ENCODE measurements at places on chromosomes 12 and 14. TPM values are rescaled to one million over a fixed set of nuclear protein-coding genes. Genes with fewer than 3 reads are reported as not detected.

GRCh38 chr12:114547636-114548035 is 136.3 kb downstream of the TBX3 start:
- H3K27me3 ChIP-seq, result peaks cover 5% of the 10 kb centered on the region
- no peaks in the 10 kb centered on the region for H3K4me1 ChIP-seq
- H3K4me3 ChIP-seq, result no peak overlapping the region
- no peak for DNase-seq

GRCh38 chr14:70714055-70714550 is 72.4 kb downstream of the TTC9 start:
- H3K4me1 ChIP-seq, result peaks cover 5% of the 10 kb centered on the region
- H3K4me3 ChIP-seq, result no peak overlapping the region
- peaks cover 6% of the 10 kb centered on the region for H3K27me3 ChIP-seq
- DNase-seq, result no peak

DNA sequence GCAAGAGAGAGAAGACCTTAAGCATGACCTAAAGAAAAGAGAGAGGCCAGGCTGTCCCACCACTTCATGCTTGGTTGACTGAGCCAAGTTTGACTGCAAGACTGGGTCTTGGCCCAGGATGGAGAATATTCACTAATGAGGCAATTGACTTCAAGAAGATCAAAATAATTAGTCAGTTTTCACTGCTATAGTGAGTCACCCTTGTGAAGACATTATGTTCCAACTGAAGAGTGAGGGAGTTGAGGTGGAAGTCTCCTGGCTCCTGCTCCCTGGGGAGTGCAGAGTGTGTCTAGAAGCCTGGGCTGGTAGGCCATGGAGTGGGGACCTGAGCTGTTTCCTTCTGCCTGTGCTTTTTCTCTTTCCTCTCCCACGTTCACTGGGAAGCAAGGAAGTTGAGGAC is 117.6 kb downstream of the CACNA1C start:
- H3K27me3 ChIP-seq, result peaks cover 17% of the 10 kb centered on the region
- no peak for DNase-seq
- no peak overlapping the region for H3K27ac ChIP-seq
- H3K36me3 ChIP-seq, result no peaks in the 10 kb centered on the region

DNA sequence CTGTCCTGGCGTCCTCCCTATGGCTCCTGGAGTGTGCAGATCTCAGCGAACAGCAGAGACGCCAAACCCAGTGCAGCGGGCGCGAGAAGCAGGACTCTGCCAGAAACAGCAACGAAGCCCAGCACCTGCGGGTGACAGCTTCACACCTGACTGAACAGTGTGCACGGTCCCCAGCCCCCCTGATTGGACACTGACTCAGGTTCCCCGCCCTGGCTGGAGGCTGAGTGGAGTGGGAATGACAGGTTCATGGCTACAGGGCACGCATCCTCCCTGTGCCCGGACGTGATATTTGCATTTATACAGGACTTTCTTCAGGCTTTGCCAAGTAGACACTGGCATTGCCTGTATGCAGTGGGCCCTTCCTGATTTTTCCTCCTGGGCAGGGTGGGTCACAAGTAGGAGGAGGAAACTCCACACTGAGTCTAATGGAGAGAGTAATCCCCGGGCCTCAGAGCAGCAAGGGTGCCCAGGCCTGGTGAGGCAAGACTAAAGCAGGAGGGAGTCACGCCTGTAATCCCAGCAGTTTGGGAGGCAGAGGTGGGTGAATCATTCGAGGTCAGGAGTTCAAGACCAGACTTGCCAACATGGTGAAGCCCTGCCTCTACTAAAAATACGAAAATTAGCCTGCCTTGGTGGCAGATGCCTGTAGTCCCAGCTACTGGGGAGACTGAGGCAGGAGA is 71.6 kb downstream of the ASCL4 start:
- DNase-seq, result no peak
- H3K27me3 ChIP-seq, result peaks cover 65% of the 10 kb centered on the region
- H3K4me1 ChIP-seq, result peaks cover 3% of the 10 kb centered on the region

GRCh38 chr12:121894633-121895032 is 6.0 kb downstream of the PSMD9 start:
- no peak overlapping the region for H3K4me3 ChIP-seq
- H3K36me3 ChIP-seq, result peaks cover 4% of the 10 kb centered on the region
- no peak for DNase-seq
- peaks cover 22% of the 10 kb centered on the region for H3K4me1 ChIP-seq
- no peaks in the 10 kb centered on the region for H3K27me3 ChIP-seq

DNA sequence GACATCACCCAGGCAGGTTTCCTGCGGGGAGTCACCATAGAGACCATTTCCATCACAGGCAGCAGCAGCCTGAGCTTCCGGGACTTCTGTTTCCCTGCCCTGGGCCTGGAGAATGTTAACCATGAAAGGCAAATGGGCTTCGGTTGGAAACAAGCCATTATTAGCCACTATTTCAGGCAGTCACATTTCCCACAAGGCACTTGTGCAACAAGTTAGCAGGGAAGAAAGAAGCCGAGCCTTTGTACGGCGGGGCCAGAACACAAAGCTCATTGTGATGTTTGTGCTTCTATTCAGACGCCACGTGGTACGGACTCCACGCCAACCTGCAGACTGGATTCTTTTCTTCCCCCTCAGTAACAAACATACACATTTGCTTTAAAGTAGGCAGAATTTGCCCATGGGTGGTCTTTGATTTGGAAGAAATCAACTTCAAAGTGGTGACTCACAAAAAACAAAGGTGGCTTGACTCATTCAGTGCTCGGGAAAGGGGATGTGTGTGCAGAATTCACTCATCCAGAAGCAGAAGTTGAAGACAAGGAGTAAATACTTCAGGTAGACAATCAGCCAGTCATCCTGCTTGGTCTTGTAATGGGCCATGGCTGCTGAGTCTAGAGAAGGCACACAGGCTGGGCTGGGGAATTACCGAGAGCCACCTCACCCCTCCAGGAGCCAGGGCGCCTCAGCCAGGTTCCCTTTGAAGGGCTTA is 154.2 kb upstream of the PRMT8 start:
- no peak for DNase-seq
- no peak overlapping the region for H3K4me3 ChIP-seq
- no peak overlapping the region for H3K27ac ChIP-seq
- H3K4me1 ChIP-seq, result no peaks in the 10 kb centered on the region
- H3K27me3 ChIP-seq, result peaks cover 71% of the 10 kb centered on the region
- H3K36me3 ChIP-seq, result peaks cover 5% of the 10 kb centered on the region

DNA sequence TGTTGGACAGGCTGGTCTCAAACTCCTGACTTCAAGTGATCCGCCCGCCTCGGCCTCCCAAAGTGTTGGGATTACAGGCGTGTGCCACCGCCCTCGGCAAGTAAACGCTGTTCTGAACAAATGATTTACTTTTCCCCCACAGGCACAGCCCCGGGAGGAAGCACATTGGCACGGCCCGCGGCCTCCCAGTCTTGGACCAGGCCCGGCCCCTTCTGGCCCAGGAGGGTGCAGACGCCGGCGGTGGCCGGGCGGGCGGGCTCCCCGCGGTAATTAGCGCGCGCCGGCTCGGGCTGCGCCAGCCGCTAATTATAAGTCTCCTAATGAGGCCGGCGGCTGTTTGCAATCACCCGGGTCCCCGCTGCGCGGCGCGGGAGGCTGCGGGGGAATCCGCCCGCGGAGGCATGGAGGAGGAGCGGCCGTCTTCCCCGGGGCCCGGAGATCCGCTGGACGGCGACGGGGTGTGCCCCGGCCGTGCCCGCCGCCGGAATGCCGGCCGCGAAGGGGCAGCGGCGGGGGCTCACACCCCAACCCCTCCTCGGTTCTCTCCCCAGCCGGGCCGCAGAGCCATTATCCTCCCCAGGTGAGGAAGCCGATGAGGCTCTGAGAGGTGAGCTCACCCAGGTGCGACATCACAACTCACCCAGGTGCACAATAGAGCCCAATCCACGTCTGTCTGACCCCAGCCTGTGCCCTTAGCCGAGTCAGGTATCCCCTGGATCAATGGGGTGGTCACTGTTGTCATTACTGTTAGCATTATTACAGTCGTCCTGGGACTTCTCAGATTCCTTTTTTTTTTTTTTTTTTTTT is 3.3 kb upstream of the POP5 start:
- peak; percentile 49 for DNase-seq
- H3K36me3 ChIP-seq, result no peaks in the 10 kb centered on the region
- no peak overlapping the region for H3K27ac ChIP-seq
- peaks cover 14% of the 10 kb centered on the region for H3K27me3 ChIP-seq

DNA sequence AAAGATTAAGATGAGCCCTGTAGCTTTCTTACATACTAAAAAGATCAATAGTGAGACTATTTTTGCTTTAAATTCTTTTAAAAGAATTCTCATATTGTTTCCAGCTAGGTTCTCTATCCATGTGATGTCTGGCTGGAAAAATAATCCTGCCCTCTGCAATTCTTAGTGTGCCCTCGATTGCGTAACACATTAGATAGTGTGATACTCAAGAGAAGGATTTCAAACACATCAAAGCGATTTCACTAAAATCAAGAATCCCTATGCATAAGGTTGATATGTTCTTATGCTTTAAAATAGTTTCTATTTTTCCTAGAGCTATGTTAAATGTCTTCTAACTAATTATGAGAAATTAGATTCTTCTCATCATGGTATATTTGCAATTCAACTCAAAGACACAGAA is 127.3 kb upstream of the PLEKHA5 start:
- H3K4me1 ChIP-seq, result no peaks in the 10 kb centered on the region
- peaks cover 4% of the 10 kb centered on the region for H3K27me3 ChIP-seq
- H3K36me3 ChIP-seq, result no peaks in the 10 kb centered on the region
- no peak overlapping the region for H3K4me3 ChIP-seq
- no peak for DNase-seq
- H3K27ac ChIP-seq, result no peak overlapping the region

DNA sequence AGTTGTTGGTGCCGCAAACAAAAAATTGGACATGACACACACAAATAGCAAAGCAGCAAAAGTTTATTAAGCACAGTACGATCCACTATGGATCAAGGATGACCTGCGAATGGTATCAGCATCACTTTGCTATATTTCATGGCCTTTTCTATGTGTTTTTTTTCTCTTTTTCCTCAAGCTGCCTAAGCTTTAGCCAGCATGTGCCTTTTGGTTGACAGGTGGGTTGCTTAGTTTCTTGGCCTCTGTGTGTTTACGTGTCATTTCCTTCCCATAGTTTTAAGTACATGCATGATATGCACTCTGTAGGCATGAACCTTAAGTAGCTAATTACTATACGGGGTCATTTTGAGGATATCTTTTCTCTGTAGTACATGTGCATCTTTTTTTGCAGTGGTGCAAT is 9.8 kb downstream of the CD4 start:
- H3K4me1 ChIP-seq, result peaks cover 40% of the 10 kb centered on the region
- DNase-seq, result no peak
- H3K4me3 ChIP-seq, result no peak overlapping the region
- H3K36me3 ChIP-seq, result peaks cover 13% of the 10 kb centered on the region
- H3K27ac ChIP-seq, result peak overlapping the region; percentile 88

DNA sequence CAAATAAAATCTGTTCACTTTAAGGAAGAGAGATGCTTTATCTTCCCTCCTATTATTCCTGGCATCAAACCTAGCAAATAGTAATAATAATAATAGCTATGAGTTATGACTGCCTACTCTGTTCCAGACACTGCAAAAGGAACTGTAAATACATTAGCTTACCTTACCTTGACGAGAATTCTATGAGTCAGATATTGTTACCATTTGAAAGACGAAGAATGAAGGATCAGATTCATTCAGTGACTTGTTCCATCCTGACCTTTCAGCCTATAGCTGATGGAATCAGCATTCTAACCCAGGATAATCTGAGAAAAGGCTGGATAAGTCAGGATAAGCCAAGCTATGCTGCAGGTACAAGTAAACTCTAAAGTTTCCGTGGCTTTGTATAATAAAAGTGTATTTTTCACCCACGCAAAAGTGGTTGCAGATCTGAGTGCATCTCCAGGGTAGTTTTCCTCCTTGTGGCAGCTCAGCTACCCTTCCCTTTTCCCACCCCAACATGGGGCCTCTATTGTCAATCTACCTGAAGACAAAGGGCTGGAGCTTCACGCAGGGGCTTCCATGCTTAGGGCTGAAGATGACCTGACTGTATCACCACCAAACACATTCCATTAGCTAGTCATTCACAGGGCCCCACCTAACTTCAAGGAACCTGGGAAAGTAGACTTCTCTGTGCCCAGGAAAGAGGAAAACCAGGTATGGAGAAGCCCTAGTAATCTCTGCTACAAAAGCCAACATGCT is 57.2 kb upstream of the CCND2 start:
- peaks cover 17% of the 10 kb centered on the region for H3K4me1 ChIP-seq
- H3K27me3 ChIP-seq, result peaks cover 14% of the 10 kb centered on the region
- DNase-seq, result no peak
- H3K4me3 ChIP-seq, result peak overlapping the region; percentile 77
- no peak overlapping the region for H3K27ac ChIP-seq

GRCh38 chr12:27865421-27865820 is 85.4 kb upstream of the MANSC4 start:
- no peaks in the 10 kb centered on the region for H3K36me3 ChIP-seq
- peaks cover 7% of the 10 kb centered on the region for H3K4me1 ChIP-seq
- H3K27ac ChIP-seq, result no peak overlapping the region
- no peak overlapping the region for H3K4me3 ChIP-seq

GRCh38 chr14:58659846-58660245 is 22.1 kb downstream of the DACT1 start:
- no peak overlapping the region for H3K4me3 ChIP-seq
- peaks cover 19% of the 10 kb centered on the region for H3K27me3 ChIP-seq
- peaks cover 5% of the 10 kb centered on the region for H3K4me1 ChIP-seq
- no peaks in the 10 kb centered on the region for H3K36me3 ChIP-seq

DNA sequence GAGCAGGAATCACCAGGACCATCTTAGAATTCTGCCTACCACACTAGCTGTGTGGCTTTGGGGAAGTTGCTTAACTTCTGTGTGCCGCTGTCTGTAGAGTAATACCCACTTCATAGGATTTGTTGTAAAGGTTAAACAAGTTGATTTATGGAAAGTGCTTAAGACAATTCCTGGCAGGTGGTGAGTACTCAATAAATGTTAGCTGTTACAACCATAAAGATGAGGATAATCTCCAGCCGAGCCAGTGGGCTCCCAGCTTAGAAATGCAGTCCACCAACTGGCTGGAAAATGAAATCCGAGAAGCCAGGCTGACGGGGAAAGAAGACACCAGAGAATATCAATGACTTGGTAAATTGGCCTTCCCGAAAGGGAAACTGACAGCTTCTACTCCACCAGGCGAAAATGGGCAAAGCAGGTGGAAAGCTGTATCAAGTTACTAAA is 173.5 kb downstream of the CHST11 start:
- no peaks in the 10 kb centered on the region for H3K27me3 ChIP-seq
- no peak for DNase-seq
- no peaks in the 10 kb centered on the region for H3K36me3 ChIP-seq
- no peak overlapping the region for H3K27ac ChIP-seq

- no peak overlapping the region for H3K27ac ChIP-seq
- peaks cover 9% of the 10 kb centered on the region for H3K4me1 ChIP-seq
- no peaks in the 10 kb centered on the region for H3K27me3 ChIP-seq
- no peak overlapping the region for H3K4me3 ChIP-seq
These were observed 113.0 kb downstream of the BEGAIN start for GRCh38 chr14:100474196-100474595.

SPIC gene
- not detected for total RNA-seq

FSCB gene
- not detected for total RNA-seq

SMOC1 gene
- total RNA-seq, result not detected

CCDC196 gene
- not detected for total RNA-seq

ASIC1 gene
- 0.17 TPM for total RNA-seq

PEBP1 gene
- total RNA-seq, result 108 TPM

CLEC4D gene
- not detected for total RNA-seq

Data from T-helper 17 cell (primary cell).